EL (cell line): ENCODE measurements at places on chromosomes 7 and 10.
A peak's percentile ranks its signal among the peaks of the same experiment; 100 is the strongest.

- DNase-seq: no peak
These were observed 275.4 kb downstream of the GLRX3 start for GRCh38 chr10:130411496-130412085.

DNA sequence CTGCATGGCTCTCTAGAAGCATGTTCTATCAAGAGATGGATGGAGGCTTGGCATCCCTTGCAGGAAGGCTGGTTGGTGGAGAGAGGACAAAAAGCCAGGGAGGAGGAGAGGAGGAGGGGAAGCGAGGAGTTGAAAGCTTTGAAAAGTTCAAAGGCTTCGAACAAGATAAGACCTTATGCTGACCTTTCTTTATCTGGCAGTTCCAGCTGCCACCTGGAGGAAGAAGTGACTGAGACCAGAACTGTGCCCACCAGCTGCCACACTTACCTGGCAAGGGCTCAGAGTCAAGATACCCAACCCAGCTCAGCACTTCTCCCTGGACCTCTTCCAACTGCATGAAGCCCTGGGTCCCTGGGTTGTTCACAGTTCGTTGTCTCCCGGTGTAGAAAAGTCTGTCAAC is 14.8 kb downstream of the CCL24 start:
- no peak for DNase-seq

GRCh38 chr10:30534465-30535144 is 94.9 kb downstream of the LYZL2 start:
- peak; percentile 68 for DNase-seq

DNA sequence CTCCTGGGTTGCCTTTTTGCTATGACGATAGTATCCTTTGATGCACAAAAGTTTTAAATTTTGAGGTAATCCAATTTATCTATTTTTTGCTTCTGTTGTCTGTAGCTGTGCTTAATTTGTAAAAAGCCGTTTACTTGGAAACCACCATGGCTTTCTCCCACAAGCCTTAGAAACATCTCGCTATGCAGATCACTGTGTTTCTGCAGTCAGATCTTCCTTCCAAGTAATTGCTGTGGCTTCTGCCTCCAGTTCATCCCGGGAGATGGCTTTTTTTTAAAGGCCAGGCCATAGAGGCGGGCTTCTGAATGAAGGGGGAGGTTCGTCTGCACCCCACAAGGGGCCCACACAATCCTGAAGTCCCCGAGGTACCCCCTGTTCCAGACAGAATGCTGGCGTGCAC is 48.3 kb upstream of the OCM2 start:
- DNase-seq: no peak

GRCh38 chr10:111972109-111972508 is 211.5 kb downstream of the GPAM start:
- DNase-seq: no peak
